Stimulated activated CD4-positive, alpha-beta T cell treated with anti-CD3 and anti-CD28 coated beads, Interleukin-4, amount 100 ng/mL, for 48 hours (primary cell): ENCODE measurements at places on chromosomes 2 and 18.

DNA sequence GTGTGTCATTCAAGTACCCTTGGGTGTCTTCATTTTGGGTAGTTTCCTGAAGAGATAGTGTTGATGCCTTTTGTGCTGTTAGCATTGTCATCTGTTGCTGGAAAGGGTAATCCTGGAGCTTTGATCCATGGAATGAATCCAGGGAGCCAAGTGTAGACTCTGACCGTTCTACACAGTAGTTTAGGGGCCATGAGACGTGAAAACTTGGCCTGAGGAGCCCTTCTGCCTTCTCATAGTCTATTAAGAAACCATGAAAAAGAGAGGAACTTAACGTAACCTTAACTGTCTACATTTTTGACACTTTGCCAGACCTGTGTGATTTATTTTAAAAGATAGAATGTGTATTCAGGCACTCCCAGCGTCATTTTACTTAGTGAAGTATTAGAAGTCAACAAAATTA, 194.0 kb downstream of the BABAM2 start:
- no peak for DNase-seq

DNA sequence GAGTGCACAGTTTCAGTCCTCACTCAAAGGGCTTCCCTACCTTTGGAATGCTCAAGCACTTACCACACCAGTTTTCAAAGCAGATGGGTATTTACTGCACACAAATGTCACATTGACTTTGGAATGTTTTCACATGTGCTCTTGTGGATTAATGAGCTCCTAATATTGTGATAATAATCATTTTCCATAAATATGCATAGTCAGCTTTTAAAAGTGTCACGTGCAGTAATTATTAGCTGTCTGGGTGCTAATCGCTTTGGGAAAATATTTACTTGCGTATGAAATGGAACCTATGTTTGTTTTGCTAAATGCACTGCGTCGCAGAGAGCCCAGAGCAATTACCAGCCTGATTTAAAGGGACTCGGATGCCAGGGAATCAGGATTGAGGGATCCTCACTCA, 229.3 kb downstream of the SMAD2 start:
- no peak for DNase-seq

DNA sequence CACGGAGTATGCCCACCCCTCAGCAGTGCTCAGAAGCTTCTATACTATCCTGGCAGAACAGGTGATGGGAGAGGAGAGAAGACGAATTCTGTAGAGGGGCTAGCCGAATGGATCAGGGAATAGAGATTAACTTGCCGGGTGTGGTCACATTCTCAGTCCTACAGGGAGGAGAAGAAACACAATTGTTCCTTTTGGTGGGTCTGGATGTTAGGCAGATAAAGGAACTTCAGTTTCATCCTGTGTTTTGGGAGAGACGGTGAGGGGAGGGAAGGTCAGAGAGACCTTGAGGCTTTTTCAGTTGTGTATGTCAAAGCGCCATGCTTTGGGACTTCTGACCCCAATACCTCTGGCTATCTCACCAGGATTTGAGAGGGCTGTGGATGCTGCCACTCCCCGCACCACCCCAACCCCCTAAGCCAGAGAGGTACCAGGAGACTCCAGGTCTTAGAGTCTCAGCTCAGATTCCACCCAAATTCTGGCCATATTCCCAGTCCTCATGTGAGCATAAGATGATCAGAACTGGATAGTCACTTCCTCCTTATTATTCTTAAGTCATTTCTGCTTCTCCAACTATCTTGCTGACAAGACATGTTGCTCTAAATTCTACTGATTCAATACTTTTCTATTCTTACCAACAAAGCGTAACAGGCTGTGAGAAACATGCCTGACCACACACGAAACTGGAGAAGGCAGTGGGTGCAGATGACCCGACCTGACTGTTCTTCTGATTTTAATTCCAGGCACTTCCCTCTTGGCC, 2.3 kb upstream of the TMEM37 start:
- DNase-seq, result no peak

GRCh38 chr2:29275186-29275585, 160.0 kb downstream of the CLIP4 start:
- DNase-seq, result no peak

DNA sequence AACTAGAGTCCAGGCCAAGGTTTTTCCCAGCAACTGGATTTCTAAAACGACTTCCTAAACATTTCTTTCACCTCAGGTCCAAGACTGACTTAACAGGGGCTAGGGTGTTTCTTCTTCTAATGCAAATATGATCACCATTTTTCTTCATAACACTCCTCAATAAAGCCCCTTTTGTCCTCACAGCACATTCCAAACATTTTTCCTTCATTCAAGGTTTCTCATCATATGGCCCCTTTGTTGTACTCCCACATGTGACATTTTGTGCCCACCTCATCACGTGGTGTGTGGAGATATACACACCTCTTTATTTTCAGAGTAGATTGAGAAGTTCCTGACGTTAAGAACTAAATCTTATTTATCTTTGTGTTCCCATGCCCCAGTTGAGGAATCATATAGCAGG, 3.9 kb upstream of the CDH7 start:
- no peak for DNase-seq

DNA sequence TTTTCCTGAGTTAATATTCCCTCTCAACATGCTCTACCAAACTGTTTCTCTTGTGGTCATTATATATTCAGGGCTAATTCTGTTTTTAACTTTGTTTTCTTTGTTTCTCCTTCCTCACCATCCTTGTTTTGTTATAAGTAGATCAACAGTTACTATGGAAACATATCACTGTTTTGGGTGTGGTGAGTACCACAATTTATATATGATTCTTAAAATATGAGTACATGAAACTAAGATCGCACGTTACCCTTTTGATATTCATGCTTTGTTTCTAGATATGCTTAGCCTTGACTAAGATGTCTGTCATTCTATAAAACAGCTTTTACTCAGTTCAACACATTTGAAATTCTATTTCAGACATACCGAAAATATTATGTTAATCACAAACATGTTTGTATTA, 232.3 kb upstream of the ITGA4 start:
- no peak for DNase-seq

- DNase-seq, result no peak
Measured at GRCh38 chr2:135030826-135031225, 16.4 kb downstream of the MAP3K19 start.

- no peak for DNase-seq
Measured at GRCh38 chr18:4251206-4251605, 203.9 kb downstream of the DLGAP1 start.

DNA sequence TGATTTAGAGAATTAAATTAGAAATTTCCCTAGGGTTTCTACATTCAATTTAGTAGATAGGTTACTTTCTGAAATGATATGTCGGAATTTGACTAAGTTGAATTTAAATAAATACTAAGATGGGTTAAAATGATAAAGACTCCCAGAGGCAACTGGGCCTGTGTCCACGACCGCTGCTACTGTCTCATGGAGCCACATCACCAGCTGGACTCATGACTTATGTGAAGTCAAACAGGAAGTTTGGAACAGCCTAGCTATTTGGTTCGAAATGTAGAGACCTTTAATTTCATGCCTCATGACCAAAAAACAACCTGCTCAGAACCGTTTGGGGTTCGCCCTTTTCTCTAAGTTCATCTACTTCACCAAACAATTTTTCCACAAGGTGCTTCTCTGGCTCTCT, 22.2 kb downstream of the GRHL1 start:
- no peak for DNase-seq

GRCh38 chr2:120424274-120424796, 78.4 kb downstream of the INHBB start:
- no peak for DNase-seq

GRCh38 chr18:50201476-50202018, 6.6 kb upstream of the MYO5B start:
- no peak for DNase-seq

GRCh38 chr2:203690441-203691047, 15.9 kb upstream of the CD28 start:
- no peak for DNase-seq

- DNase-seq, result no peak
Measured at GRCh38 chr2:238321467-238321866, 1.1 kb downstream of the TRAF3IP1 start.
